NCI-H1694 (cell line): ENCODE measurements at places on chromosomes 2 and 18.
A peak's percentile ranks its signal among the peaks of the same experiment; 100 is the strongest.

- DNase-seq: no peak
Observed at GRCh38 chr18:70673831-70674230, 385.0 kb downstream of the SOCS6 start.

- DNase-seq: no peak
Observed at GRCh38 chr2:23627236-23628009, 242.4 kb downstream of the KLHL29 start.

- no peak for DNase-seq
Observed at GRCh38 chr2:144086965-144087364, 433.0 kb downstream of the ZEB2 start.

DNA sequence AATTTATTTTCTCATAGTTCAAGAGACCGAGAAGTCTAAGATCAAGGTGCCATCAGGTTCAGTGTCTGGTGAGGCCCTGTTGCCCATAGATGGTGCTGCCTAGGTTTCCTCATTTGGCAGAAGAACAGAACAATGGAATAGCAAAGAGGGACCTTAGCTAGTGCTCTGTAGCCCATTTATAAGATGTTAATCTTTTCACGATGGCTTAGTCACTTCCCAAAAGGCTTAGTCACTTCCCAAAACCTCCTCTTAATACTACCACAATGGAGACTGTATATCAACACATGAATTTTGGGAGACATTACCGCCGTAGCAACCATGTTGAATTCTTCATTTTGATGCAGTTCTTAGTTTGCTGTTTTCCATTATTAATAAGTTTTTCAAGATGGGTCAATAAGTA lies 246.3 kb upstream of the NRP2 start:
- DNase-seq: no peak

GRCh38 chr2:63587814-63588384 lies 378 bp downstream of the WDPCP start:
- no peak for DNase-seq

DNA sequence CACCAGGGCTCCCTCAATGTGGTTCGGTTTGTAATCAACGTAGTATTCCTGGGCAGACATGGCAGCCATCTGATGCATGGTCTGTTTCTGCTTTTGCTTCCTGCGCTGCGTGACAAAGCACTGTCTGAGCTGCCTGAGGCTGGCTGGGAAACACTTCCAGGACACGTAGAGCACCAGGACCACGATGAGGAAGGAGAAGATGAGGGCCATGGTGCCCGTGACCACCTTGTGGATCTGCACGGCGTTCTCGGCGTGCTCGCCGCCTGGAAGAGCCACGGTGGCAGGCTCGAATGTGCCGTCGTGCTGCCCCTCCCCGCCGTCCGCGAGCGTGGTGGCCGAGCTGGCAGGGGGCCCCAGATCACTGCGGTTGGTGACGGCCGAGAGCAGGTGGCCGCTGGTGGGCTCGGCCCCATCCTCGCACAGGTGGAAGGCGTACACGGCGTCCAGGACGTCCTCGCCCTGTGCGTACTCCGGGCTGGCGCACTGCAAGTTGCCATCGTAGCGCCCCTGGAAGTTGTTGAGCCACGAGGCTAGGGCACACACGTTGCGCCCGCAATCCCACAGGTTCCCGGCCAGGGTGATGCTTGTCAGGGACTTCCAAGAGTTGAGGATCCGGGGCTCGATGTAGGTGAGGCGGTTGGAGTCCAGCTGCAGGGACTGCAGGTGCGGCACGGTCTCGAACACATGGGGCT lies 2.1 kb downstream of the LRRTM1 start:
- no peak for DNase-seq

GRCh38 chr18:48018851-48019250 lies 88.4 kb upstream of the SMAD2 start:
- DNase-seq: no peak

DNA sequence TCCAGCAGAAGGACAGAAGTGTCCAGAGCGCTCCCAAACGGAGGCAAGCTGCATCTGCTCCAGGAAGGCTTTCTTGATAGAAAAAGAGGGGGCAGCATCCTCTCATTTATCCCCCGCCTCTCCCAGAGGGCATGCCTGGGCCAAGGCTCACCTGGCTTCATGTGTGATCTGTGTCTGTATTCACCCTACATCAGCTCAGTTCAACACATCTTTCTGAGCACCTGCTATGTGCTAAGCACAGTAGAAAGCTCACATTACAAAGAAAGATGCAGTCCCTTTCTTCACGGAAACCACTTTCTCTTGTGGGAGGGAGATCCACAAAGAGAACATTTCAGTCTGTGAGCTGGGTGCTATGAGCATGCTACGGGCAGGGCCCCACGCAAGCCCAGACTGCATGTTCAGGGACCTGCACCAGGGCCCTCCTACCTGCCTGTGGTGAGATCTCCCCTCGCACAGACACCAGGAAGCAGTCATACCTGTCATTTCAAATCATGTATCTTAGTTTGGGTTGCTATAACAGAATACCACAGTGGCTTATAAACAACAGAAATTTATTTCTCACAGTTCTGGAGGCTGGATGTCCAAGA lies 90.7 kb downstream of the PDCL3 start:
- no peak for DNase-seq

- DNase-seq: no peak
Observed at GRCh38 chr2:20424300-20425290, 22.3 kb upstream of the RHOB start.

GRCh38 chr18:7677001-7677400 lies 109.9 kb downstream of the PTPRM start:
- DNase-seq: no peak

- peak; percentile 49 for DNase-seq
Observed at GRCh38 chr2:48600204-48600813, 17.3 kb upstream of the GTF2A1L start.

- DNase-seq: no peak
Observed at GRCh38 chr2:196331851-196332250, 160.5 kb upstream of the STK17B start.

DNA sequence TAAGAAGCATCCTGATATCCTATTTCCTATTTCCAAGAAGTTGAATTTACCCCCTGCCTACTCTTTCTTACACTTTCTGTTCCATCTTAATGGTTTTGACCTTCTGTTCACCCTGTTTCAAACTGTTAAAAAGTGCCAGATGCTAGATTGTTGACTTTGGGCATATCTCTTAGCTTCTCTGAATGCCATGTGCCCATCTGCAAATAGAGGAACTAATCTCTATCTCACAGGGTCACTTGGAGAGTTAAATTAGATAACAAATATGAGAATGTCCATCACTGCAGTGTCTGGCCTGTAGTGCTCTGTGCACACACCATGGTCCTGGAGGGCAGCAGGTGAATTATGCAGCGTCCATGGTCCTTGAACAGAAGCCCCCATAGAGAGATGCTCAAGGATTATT lies 83.8 kb downstream of the LRATD1 start:
- no peak for DNase-seq

- peak; percentile 12 for DNase-seq
Observed at GRCh38 chr2:202158796-202159195, 79.6 kb downstream of the SUMO1 start.

- no peak for DNase-seq
Observed at GRCh38 chr2:206004004-206004693, 81.8 kb downstream of the INO80D start.

GRCh38 chr18:44742718-44743311 lies 62.1 kb downstream of the SETBP1 start:
- peak; percentile 87 for DNase-seq

- DNase-seq: peak; percentile 35
Observed at GRCh38 chr2:115161771-115162493, 719.5 kb downstream of the DPP10 start.

GRCh38 chr2:65320946-65321345 lies 93.3 kb downstream of the ACTR2 start:
- DNase-seq: no peak

GRCh38 chr2:163633291-163633690 lies 102.5 kb downstream of the FIGN start:
- DNase-seq: no peak

- no peak for DNase-seq
Observed at GRCh38 chr18:59323931-59324622, 5.6 kb upstream of the CPLX4 start.

DNA sequence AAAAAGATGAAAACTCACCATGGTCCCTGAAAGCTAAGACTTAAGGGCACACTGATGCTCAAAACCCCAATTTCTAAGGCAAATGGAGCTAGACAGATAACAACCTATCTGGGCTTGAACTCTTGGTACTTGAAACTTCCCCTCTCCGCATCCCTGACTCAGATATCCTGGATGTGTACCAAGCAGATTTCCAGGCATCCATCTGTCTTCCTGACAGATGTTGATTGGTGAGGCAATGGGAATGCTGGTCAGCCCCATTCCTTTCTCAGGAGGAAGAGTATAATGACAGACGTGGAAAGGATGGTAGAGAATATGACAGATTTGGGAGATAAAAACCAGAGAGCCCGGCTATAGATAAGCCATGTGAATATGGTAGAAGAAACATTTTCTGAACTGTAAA lies 69.2 kb downstream of the ADD2 start:
- DNase-seq: no peak

DNA sequence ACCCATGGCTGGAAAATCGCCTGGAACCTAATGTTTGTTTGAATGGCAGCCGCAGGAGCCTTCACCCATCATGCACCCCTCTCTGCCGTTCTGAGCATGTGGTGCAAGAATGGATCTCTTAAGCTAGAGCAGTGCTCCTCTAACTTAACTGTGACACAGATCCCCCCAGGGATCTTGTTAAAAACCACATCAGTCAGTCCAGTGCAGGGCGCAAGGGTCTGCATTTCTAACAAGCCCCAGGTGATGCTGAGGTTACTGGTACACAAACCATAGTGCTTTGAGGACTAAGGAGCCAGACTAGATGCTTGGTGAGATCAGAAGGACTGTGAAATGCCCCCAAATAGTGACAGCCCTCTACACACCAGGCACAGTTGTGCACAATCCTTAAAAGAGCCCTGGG lies 87.1 kb upstream of the KCTD1 start:
- DNase-seq: no peak

GRCh38 chr2:96727431-96727830 lies 12.4 kb downstream of the LMAN2L start:
- DNase-seq: no peak

GRCh38 chr18:12307701-12308385 lies at the start of gene TUBB6:
Gene TUBB6, plus strand, starts transcription at chr18:12308241. Its CDS starts 52 bp downstream, at chr18:12308293.
- no peak for DNase-seq

DNA sequence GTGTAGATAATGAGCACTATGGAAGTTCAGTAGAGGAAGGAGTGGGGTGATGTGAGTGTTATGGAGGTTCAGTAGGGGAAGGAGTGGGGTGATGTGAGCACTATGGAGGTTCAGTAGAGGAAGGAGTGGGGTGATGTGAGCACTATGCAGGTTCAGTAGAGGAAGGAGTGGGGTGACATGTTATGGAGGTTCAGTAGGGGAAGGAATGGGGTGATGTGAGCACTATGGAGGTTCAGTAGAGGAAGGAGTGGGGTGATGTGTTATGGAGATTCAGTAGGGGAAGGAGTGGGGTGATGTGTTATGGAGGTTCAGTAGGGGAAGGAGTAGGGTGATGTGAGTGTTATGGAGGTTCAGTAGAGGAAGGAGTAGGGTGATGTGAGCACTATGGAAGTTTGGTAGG lies 116.3 kb upstream of the SMAD7 start:
- no peak for DNase-seq

DNA sequence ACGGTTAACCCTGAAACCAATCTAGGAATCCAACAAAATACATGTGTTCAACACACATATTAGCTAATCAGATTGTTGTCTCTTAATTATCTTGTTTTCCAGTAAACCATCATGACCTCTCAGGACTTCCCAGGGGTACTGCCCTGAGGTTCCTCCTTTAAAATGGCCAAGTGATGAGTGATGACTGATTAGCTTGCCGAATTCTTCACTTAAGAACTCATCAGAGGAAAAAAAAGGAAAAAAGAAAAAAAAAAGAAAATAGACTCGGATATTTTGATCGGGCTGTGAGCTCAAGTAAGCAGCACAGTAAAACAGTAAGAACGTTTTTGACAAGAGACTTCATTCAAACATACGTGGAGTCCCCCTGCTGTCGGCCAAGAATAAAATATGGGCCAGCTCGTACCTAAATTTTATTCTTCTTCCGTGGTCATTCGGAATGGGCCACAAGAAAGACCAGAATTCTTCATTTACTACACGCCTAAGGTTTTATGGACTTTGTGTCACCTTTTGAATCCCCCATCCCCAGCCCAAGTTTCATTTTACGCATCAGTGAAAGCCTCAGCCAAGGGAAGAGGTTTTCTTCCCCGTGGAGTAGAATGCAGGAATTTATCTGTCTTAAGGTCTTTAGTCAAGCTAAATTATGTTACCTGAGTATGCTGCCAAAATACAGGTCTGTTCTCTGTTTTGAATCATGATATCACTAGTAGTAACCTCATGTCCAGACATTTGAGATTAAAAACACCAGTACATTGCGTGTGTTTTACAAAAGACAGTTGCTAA lies 40.5 kb downstream of the COLEC12 start:
- no peak for DNase-seq

GRCh38 chr18:657311-658000 lies at the start of gene TYMS:
Gene TYMS, plus strand, starts transcription at chr18:657653. Its CDS starts 90 bp downstream, at chr18:657743.
- DNase-seq: peak; percentile 67

- DNase-seq: no peak
Observed at GRCh38 chr2:108118996-108119395, 120.8 kb upstream of the SULT1C3 start.

DNA sequence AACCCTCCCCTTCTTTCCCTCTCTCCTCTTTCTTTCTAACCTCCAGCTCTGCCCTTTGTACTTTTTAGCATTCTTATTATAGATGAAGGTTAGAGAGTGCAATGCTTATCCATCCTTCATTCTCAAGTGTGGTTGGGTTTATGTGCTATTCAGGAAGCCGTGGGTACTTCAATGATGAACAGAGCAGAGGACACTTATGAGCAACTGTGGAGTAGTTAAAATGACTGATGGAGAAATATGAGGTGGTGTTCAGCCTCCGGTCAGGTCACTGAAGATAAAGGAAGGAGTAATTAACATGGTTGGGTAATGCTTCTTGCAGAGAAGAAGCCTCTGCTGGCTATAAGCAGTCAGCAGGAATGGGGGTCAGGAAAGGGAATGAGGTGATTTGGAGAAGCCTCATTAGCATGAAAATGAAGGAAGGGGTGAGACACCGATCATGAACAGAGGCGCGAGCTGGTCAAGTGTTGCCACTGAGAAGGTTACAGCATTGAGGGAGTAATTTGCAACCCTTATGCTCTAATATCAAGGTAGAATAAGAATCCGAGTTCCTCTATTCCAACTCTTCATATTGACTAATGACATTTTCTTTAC lies 174.7 kb downstream of the LPIN1 start:
- DNase-seq: no peak

- no peak for DNase-seq
Observed at GRCh38 chr2:175490360-175490791, 308.9 kb upstream of the ATP5MC3 start.

DNA sequence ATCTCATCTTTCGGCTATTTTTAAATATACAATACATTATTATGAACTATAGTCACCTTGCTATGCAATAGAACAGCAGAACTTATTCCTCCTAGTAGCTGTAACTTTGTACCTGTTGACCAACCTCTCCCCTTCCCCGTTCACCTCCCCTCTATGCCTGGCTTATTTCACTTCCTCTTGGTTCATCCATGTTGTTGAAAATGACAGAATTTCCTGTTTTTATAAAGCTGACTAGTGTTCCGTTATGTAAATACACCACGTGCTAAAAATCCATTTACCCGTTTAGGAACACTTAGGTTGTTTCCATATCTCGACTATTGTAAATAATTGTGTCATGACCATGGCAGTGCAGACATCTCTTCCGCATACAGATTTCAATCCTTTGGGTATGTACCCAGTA lies 10.3 kb downstream of the ALPI start:
- no peak for DNase-seq
